A673 (cell line): ENCODE measurements at places on chromosomes 16 and 17. TPM values are rescaled to one million over a fixed set of nuclear protein-coding genes. Genes with fewer than 3 reads are reported as not detected.

DNA sequence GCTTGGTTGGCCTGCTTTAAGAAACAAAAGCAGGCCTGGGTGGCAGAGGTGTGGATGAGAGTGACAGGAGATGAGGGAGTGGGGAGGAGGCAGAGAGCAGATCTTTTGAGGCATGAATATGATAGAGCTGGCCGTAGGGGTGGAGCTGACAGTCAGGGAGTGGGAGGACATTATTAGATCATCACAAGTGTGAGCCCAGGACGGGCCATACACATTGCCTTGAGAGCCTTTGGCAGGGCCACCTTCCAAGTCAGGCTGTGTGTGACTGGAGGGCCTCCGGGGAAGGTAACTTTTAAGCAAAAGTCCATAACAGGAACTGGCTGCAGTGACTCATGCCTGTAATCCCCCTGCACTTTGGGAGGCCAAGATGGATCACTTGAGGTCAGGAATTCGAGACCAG, 26.3 kb downstream of the GINS3 start:
- H3K4me1 ChIP-seq: no peaks in the 10 kb centered on the region
- DNase-seq: no peak
- H3K36me3 ChIP-seq: no peaks in the 10 kb centered on the region

DNA sequence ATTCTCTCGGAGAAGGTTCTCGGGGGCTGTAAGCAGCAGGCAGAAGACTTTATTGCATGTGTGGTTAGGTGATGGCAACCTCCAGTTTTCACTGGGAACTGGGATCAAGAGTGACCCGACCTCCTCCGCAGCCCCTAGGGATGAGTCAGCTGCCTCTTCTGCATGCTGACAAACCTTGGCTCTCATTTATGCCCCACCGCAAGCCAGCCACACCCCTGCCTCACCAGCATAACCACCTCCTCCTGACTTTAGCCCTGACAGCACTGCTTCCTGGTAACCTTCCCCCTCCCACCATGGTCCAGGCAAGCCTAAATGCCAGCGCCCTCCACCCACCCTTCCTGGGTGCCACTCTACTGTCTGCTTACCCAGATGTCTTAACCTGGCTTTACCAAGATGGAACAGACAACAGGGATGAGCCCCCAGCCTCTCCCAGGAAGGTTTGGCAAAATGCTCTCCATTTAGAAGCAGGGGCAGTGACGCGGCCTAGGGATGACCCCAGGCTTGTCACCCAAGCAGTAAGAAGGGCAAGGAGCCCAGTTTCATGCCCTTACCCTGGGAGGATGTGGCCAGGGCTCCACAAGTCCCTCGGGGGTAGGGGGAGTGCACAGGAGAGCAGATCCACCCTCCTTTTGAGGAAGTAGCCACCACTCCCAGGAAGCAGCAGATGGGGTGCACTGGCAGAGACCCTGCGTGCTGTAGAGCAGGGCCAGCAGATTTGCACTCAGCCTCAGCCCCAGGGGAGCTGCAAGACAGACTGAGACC, 73.5 kb downstream of the GOSR1 start:
- H3K36me3 ChIP-seq: no peaks in the 10 kb centered on the region
- H3K4me1 ChIP-seq: no peaks in the 10 kb centered on the region

DNA sequence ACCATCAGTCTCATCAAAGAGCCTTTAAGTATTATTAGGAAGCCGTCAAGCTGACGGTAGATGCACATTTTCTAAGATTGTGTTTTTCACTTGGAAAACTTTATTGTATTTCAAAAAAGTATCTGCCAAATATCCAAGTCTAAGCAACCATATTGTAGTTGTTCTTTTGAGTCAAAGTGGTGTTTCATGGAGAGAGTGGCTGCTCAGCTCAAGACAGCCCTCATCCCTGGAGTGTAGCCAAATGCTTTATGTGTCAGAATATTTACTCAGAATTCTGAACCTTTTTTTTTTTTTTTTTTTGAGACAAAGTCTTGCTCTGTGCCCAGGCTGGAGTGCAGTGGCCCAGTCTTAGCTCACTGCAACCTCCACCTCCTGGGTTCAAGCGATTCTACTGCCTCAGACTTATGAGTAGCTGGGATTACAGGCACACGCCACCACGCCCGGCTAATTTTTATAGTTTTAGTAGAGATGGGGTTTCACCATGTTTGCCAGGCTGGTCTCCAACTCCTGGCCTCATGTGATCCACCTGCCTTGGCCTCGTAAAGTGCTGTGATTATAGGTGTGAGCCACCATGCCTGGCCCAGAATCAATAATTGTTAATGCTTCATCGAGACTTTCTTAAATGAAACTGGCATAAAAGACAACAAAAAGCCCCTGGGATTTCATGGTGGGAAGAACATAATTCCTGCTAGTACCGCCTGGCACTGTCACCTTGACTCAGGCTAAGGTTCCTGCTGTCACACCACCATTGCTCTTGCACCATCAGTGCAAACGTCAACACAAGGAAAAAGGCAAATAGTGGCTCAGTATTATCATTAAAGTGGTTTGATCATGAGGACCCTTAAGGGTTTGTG, 45.5 kb downstream of the PRKCA start:
- H3K4me1 ChIP-seq: peaks cover 50% of the 10 kb centered on the region
- DNase-seq: peak; percentile 54
- H3K4me3 ChIP-seq: no peak overlapping the region
- no peak overlapping the region for H3K27ac ChIP-seq
- no peaks in the 10 kb centered on the region for H3K36me3 ChIP-seq

GRCh38 chr17:29648005-29648404, 25.3 kb upstream of the CORO6 start:
- no peaks in the 10 kb centered on the region for H3K27me3 ChIP-seq
- H3K4me3 ChIP-seq: no peak overlapping the region
- no peak overlapping the region for H3K27ac ChIP-seq

DNA sequence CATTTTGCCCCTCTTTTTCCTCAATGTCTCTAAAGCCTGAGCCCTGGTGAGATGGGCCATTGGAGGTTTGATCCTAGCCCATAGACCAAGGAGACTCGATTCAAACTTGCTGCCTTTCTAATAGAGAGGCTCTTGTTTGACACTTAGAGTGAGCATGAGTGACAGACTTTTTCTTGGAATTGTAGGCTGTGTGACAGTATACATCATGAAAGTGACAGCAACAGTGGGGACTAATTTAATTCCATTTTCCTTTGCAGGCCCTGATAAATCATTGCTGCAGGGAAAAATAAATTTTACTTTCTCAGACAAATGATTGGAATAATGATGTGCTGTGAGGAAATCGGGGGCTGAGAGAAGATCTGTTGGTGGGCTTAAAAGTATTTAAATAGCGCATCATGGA, 169.0 kb upstream of the NOL11 start:
- H3K4me1 ChIP-seq: no peaks in the 10 kb centered on the region
- no peaks in the 10 kb centered on the region for H3K27me3 ChIP-seq
- no peak for DNase-seq
- H3K27ac ChIP-seq: no peak overlapping the region

DNA sequence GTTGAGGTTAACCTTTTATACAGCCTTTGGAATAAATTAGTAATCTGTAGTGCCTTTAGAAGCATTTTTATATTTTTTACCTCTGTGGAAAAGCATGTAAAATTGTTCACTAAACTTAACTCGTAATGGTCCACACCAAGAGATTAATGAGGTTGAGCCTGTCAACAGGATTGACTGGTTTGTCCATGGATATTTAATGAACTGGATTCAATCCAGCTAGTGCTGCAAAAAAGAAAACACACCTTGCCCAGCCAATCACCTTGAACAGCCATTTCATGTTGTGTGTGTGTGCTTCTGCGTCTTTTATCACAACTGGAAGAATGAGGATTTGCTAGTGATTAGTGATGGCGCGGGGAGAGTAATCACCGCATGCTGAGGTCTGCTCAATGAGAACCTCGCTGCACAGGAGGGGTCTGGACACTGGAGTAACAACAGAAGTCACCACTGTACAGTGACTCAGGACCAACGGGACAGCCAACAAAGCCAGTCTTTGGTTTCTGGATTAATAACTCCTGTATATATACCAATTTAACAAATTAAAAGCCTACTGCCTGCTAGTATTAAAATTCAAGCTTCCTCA, 33.7 kb downstream of the LITAFD start:
- no peaks in the 10 kb centered on the region for H3K4me1 ChIP-seq
- H3K27ac ChIP-seq: no peak overlapping the region
- no peak overlapping the region for H3K4me3 ChIP-seq

- DNase-seq: no peak
- H3K4me3 ChIP-seq: no peak overlapping the region
- H3K36me3 ChIP-seq: no peaks in the 10 kb centered on the region
- no peaks in the 10 kb centered on the region for H3K27me3 ChIP-seq
- peaks cover 18% of the 10 kb centered on the region for H3K4me1 ChIP-seq
Measured at GRCh38 chr16:51753467-51754127, 602.5 kb upstream of the SALL1 start.

- no peaks in the 10 kb centered on the region for H3K36me3 ChIP-seq
- H3K4me1 ChIP-seq: no peaks in the 10 kb centered on the region
- H3K4me3 ChIP-seq: no peak overlapping the region
- H3K27me3 ChIP-seq: peaks cover 8% of the 10 kb centered on the region
- no peak overlapping the region for H3K27ac ChIP-seq
Measured at GRCh38 chr16:66419527-66419926, 7.6 kb upstream of the BEAN1 start.

DNA sequence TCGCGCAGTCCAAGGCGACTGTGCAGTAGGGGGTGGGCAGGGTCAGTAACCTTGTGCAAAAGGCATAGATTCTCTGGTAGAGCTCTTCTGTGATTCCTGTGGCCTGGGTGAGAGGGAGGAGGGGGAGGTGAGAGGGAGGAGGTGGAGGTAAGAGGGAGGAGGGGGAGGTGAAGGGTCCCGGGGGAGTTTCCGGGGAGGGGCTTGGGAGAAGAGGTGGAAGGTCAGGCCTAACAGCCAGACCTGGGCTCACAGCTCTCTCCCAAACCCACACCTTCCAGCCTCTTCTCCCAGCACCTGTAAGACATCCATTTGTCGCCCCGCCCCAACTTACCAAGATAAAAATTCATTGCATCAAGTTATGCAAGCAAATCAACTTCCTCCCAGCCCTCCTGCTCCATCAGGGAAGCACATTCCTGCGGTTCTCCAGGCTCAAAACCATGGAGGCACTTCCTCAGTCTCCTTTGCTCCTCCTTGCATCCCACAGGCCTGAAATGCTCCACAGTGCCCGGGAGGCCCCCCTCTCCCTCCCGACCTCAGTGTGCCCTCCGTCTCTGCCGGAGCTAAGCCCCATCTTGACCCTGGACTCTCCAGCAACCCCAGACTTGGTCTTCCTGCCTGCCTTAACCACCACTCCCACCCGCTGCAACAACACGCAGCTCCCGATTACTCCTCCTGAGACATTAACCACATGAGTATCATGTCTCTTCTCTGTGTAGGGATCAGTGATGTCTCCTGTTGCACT, 30.5 kb downstream of the PIK3R6 start:
- H3K4me3 ChIP-seq: no peak overlapping the region
- H3K27me3 ChIP-seq: no peaks in the 10 kb centered on the region
- no peaks in the 10 kb centered on the region for H3K36me3 ChIP-seq
- H3K27ac ChIP-seq: no peak overlapping the region
- H3K4me1 ChIP-seq: peaks cover 3% of the 10 kb centered on the region
- no peak for DNase-seq

- peaks cover 51% of the 10 kb centered on the region for H3K27me3 ChIP-seq
- no peak overlapping the region for H3K27ac ChIP-seq
- H3K4me1 ChIP-seq: peaks cover 14% of the 10 kb centered on the region
- no peak for DNase-seq
- no peak overlapping the region for H3K4me3 ChIP-seq
Measured at GRCh38 chr17:74922172-74922571, 883 bp downstream of the USH1G start.

DNA sequence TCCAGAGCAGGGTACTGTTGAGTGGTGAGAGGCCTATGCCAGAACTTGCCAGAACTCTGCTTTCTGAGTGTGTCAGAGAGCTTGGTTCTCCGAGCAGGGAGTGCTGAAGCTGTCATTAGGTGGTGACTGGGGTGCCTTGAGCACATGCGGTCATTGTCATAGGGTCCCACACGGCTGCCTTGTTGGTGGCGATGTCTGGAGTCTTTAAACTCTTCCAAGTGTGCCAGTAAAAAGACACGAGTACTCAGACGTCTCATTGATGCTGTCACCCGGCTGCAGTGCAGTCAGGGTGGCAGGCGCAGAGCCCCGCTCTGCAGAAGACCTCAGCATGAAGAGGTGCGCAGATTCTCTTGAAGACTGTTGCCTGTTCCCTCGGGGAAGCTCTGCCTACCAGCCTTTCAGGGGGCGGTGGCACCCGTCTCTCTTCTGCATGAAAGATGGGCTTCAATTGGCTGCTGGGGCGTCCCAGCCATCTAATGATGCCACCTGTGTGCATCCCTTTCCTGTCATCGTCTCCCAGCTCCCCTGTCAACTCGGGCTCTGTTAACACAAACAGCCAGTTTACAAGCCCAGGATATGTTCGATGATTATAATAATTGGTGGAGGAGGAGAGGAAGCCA, 58.3 kb downstream of the NKD1 start:
- H3K27ac ChIP-seq: no peak overlapping the region
- DNase-seq: no peak
- no peak overlapping the region for H3K4me3 ChIP-seq
- H3K36me3 ChIP-seq: no peaks in the 10 kb centered on the region

DNA sequence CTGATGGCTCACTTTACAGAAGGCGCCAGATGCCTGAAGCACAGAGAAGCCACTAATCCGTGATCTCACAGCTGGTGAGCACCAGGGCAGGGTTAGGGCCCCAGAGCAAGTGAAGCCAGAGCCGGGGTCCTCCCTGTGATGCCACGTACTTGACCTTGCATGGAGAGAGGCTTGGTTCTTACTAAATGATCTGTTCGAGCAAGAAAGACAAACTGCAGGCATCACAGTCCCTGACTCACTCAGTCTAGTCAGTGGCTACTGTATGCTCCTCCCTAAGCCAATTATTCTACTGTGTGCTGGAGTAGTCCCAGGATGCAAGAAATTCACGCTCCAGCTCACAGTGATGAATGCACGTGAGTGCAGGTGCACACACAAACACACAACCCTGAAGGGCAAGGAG, 55.4 kb downstream of the SDK2 start:
- H3K27me3 ChIP-seq: no peaks in the 10 kb centered on the region
- H3K4me3 ChIP-seq: no peak overlapping the region
- DNase-seq: peak; percentile 11
- H3K36me3 ChIP-seq: no peaks in the 10 kb centered on the region
- H3K4me1 ChIP-seq: no peaks in the 10 kb centered on the region

DNA sequence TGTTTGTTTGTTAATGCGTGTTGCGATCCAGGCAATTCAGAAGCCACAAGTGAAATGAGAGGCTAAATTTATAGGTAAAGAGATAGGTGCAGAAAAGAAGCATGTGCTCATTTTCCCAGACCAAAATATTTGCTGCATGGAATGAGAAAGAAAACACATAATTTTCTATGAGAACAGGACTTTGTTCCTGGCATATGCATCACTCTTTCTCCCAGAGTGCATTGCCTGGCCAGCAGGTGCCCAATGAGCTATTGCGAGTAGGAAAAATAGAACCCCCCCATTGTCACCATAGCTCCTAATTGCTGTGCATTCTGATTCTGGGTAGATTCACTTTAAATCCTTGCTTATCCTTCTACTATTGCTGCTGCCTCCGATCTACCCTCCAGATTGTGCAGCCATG, 410.4 kb downstream of the PMP22 start:
- H3K4me1 ChIP-seq: no peaks in the 10 kb centered on the region
- no peak overlapping the region for H3K27ac ChIP-seq
- H3K36me3 ChIP-seq: no peaks in the 10 kb centered on the region
- H3K4me3 ChIP-seq: no peak overlapping the region

- H3K4me1 ChIP-seq: no peaks in the 10 kb centered on the region
- no peaks in the 10 kb centered on the region for H3K36me3 ChIP-seq
- no peak for DNase-seq
- no peak overlapping the region for H3K4me3 ChIP-seq
- peaks cover 15% of the 10 kb centered on the region for H3K27me3 ChIP-seq
Measured at GRCh38 chr17:49472527-49472926, 22.6 kb upstream of the NGFR start.

GCGR gene
- total RNA-seq: not detected in 2 replicates

DHRS7C gene
- total RNA-seq: not detected in 2 replicates

CD19 gene
- not detected in 2 replicates for total RNA-seq

MRPS23 gene
- 94.2 and 100 TPM in 2 replicates for total RNA-seq

RGS11 gene
- total RNA-seq: not detected in 2 replicates

ARL6IP1 gene
- total RNA-seq: 179 and 223 TPM in 2 replicates
